Activated naive CD8-positive, alpha-beta T cell treated with anti-CD3 and anti-CD28 coated beads, Interleukin-2, amount 10 ng/mL, durations not matched to agents 7 days and 5 days (primary cell): ENCODE measurements at places on chromosomes 12 and 14. TPM values are rescaled to one million over a fixed set of nuclear protein-coding genes. Genes with fewer than 3 reads are reported as not detected.

The PPP2R5E gene
- 46.5 TPM for total RNA-seq

The EMP1 gene
- total RNA-seq: 7.3 TPM

The C1QL4 gene
- not detected for total RNA-seq

The SERPINA3 gene
- not detected for total RNA-seq

- peaks cover 2% of the 10 kb centered on the region for H3K27me3 ChIP-seq
- no peak overlapping the region for H3K4me3 ChIP-seq
- H3K36me3 ChIP-seq: no peaks in the 10 kb centered on the region
- no peak overlapping the region for H3K27ac ChIP-seq
- H3K4me1 ChIP-seq: no peaks in the 10 kb centered on the region
These were observed 23.4 kb upstream of the BMP4 start for GRCh38 chr14:53979747-53980642.

- no peak overlapping the region for H3K4me3 ChIP-seq
- peak; percentile 20 for DNase-seq
- no peak overlapping the region for H3K27ac ChIP-seq
- no peaks in the 10 kb centered on the region for H3K36me3 ChIP-seq
- peaks cover 5% of the 10 kb centered on the region for H3K4me1 ChIP-seq
- H3K27me3 ChIP-seq: no peaks in the 10 kb centered on the region
These were observed 54.6 kb downstream of the FAM222A start for GRCh38 chr12:109767991-109768900.

- peaks cover 7% of the 10 kb centered on the region for H3K4me1 ChIP-seq
- H3K27me3 ChIP-seq: no peaks in the 10 kb centered on the region
- H3K27ac ChIP-seq: no peak overlapping the region
- H3K4me3 ChIP-seq: no peak overlapping the region
These were observed 32.5 kb upstream of the TC2N start for GRCh38 chr14:91899806-91900205.

DNA sequence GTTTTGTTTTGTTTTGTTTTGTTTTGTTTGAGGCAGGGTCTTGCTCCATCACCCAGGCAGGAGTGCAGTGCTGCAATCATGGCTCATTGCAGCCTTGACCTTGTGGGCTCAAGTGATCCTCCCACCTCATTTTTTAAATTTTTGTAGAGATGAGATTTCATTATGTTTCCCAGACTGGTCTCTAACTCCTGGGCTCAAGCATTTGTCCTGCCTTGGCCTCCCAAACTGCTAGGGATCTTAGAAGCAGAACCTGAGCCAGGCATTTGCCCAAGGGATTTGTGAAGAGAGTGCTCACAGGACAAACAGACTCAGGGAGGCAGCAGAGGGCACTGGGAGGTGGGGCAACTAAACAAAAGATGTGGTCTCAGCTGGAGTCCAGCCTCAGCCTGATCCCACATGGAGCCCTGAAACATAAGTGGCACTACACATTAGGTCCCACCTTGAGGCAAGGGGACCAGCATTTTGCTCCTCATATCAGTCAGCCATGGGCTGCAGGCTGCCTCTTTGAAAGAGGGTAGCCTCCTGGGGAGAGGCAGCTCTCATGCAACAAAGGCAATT, 86.2 kb upstream of the CMKLR1 start:
- no peak overlapping the region for H3K4me3 ChIP-seq
- no peak overlapping the region for H3K27ac ChIP-seq
- no peaks in the 10 kb centered on the region for H3K4me1 ChIP-seq
- H3K27me3 ChIP-seq: no peaks in the 10 kb centered on the region

GRCh38 chr12:69616025-69616424, 5.3 kb upstream of the LRRC10 start:
- DNase-seq: no peak
- no peak overlapping the region for H3K27ac ChIP-seq
- peaks cover 2% of the 10 kb centered on the region for H3K4me1 ChIP-seq
- no peak overlapping the region for H3K4me3 ChIP-seq
- H3K27me3 ChIP-seq: peaks cover 15% of the 10 kb centered on the region

DNA sequence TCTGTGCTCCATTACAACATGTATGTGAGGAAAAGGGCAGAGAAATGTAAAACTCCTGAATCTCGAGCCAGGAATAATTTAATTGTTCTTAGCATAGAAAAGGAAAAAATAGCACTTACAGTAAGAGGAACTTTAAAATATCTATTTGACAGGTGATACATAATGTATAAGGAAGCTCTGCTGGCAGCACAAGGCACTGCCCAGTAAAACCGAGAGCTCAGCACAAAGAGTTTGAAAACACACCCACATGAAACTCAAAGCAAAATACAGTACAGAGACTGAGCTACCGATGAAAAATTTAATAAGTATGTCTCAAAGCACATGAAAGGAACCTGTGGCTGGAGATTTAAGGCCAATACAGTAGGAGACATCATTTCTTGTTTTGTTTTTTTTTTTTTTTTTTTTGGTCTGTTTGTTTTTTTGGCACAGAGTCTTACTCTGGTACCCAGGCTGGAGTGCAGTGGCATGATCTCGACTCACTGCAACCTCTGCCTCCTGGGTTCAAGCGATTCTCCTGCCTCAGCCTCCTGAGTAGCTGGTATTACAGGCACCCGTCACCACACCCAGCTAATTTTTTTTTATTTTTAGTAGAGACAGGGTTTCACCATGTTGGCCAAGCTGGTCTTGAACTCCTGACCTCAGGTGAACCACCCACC, 19.2 kb downstream of the CLIP1 start:
- H3K4me1 ChIP-seq: peaks cover 32% of the 10 kb centered on the region
- H3K27ac ChIP-seq: no peak overlapping the region
- H3K36me3 ChIP-seq: peaks cover 9% of the 10 kb centered on the region
- H3K4me3 ChIP-seq: no peak overlapping the region

GRCh38 chr14:94304243-94304642, 11.2 kb upstream of the SERPINA10 start:
- H3K4me3 ChIP-seq: no peak overlapping the region
- H3K27me3 ChIP-seq: no peaks in the 10 kb centered on the region
- no peaks in the 10 kb centered on the region for H3K4me1 ChIP-seq
- H3K27ac ChIP-seq: no peak overlapping the region
- no peak for DNase-seq

DNA sequence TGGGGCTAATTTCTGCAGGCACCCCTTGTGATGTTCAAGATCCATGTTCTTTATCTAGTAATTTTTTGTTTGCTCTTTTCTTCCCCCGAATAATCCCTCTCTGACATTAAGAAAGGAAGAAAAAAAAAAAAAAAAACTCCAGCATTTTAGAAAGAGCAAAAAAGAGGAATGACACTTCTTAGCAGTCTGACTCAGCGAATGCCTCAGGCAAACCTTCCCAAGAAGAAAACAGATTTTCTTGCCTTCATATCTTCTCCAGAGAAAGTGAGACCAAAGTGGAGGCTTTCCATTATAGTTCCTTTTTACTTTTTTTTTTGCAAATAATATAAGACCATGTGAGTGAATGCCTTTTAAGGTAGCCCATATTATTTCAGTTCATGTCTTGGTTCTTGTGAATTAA, 479.0 kb upstream of the SYT1 start:
- H3K27me3 ChIP-seq: no peaks in the 10 kb centered on the region
- no peaks in the 10 kb centered on the region for H3K4me1 ChIP-seq
- H3K27ac ChIP-seq: no peak overlapping the region
- no peaks in the 10 kb centered on the region for H3K36me3 ChIP-seq
- H3K4me3 ChIP-seq: no peak overlapping the region
- no peak for DNase-seq

DNA sequence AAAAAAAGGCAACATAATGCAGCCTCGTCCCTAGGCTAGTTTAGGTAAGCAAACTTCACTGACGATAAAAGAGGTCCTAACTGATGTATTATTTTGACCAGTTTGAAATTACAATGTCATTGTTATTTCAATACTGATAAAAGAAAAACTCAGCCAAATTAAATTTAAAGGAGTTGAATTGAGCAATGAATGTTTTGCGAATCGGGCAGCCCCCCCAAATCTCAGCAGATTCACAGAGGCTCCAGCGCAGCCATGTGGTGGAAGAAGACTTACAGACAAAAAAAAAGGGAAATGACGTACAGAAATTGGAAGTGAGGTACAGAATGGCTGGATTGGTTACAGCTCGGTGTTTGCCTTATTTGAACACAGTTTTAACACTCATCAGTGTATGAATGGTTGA, 8.2 kb upstream of the LDHB start:
- no peaks in the 10 kb centered on the region for H3K4me1 ChIP-seq
- no peaks in the 10 kb centered on the region for H3K36me3 ChIP-seq
- H3K27ac ChIP-seq: no peak overlapping the region
- no peak for DNase-seq
